Kasumi-1 (cell line): ENCODE measurements at places on chromosomes 3 and 15.
A peak's percentile ranks its signal among the peaks of the same experiment; 100 is the strongest.

- no peak for DNase-seq
Measured at GRCh38 chr15:58307313-58307961, 124.4 kb upstream of the LIPC start.

DNA sequence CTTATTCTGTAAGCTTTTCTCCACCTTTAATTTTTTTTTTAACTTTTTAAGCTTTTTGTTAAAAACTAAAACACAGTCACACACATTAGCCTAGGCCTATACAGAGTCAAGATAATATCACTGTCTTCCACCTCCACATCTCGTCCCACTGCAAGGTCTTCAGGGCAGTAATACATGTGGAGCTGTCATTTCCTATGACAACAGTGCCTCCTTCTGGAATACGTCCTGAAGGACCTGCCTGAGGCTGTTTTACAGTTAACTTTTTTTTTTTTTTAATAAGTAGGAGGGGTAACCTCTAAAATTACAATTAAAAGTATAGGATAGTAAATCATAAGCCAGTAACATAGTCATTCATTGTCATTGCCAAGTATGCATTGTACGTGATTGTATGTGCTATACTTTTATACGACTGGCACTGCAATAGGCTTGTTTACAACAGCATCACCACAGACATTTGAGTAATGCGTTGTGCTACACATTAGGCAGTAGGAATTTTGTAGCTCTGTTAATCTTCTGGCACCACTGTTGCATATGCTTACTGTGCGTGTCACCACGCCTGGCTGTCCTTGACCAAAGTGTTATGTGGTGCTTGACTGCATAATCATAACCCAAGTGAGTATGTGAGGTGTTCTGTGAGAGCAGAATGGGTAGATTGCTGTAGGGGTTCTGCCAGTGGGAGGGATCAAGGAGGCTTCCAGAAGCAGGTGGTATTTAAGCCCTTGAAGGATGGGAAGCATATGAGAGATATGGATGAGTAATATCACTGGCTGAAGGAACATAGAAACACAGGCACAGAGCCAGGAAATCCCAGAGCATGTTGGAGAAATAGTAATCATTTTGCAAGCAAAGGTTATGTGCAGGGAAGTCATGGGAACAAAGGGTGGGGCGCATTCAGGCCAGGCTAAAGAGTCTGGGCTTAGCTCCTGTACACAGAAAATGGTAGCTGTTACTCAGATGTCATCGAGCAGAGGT lies 18.3 kb downstream of the FBXO22 start:
- peak; percentile 66 for DNase-seq

DNA sequence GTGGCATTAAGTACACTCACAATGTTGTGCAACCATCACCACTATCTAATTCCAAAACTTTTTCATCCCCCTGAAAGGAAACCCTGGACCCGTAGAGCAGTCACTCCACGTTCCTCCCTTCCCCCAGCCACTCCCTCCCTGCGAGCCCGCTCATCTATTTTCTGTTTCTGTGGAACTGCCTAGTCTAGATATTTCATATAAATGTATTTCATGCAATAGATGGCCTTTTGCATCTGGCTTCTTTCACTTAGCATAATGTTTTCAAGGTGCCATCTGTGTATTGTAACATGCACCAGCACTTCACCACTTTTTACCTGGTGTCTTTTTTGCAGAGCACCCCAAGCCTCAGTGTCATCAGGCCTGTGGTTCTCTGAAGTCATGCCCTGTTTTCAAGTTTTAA lies 10.7 kb downstream of the CGNL1 start:
- DNase-seq = no peak

DNA sequence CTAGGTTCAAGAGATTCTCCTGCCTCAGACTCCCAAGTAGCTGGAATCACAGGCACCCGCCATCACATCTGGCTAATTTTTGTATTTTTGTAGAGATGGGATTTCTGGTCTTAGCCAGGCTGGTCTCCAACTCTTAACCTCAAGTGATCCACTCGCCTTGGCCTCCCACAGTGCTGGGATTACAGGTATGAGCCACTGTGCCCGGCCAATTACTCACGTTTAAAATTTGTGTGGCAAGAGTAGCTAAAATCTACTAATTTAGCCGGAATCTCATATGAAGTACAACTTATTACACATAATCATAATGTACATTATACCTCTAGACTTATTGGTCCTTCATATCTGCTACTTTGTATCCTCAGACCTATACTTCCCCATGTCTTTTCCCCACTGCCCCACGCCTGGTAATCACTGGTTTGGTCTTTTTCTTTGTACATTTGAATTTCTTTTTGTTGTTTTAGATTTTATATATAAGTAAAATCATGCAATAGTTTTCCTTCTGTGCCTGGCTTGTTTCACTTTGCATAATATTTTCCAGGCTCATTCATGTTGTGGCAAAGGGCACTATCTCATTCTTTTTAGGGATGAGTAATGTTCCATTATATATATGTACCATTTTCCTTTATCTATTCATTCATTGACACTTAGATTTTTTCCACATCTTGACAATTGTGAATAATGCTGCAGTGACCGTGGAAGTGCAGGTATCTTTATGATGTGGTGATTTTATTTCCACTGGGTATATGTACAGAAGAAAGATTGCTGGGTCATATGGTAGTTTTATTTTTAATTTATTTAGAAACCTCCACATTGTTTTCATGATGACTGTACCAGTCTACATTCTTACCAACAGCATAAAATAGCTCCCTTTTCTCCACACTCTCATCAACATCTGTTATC lies 605.0 kb upstream of the CBLB start:
- no peak for DNase-seq

DNA sequence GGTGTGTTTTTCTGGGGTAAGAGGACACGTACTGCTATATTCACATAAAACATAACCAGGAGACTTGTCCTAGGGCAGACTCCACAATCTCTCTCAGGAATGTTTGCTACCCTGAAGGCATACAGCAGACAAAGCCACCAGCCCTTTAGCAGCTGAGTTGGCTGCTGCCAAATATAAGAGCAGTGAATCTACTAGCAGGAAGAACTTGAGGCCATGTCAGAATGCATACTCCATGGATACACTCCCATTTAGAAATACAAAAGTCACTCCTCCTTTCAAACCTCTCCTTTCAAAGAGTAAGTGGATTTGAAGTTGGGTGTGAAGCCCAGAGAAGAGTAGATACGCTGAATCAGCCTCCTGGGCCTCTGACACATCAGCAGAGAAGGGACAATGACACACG lies 94.1 kb downstream of the CADPS start:
- DNase-seq = no peak

- DNase-seq = no peak
Measured at GRCh38 chr3:129528589-129529100, at the start of gene RHO. TSS of gene RHO (plus strand) at chr3:129528639. CDS start at chr3:129528734, 95 bp downstream.

- DNase-seq = peak; percentile 27
Measured at GRCh38 chr15:33292717-33293307, 18.0 kb upstream of the RYR3 start.

- DNase-seq = peak; percentile 68
Measured at GRCh38 chr3:18424729-18425640, at the start of gene SATB1. TSS of gene SATB1 (minus strand) at chr3:18425339. CDS start at chr3:18420967, 4,372 bp downstream.

DNA sequence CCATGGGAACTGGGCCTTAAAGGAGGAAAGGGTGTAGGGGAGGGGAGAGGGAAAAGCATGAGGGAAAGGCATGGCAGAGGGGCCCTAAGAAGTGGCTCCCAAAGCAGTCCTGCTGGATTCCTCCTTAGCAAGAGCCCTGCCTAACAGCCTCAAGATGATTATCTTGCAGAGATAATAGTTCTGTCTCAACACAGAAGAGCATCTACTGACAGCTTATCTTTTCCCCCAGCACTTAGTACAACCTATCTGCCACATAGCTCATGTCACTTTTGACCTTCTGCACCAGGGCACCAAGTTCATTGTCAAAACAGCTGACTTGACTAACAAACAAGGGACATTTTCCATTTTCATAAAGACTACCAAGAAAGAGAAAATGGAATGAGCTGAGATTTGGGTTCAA lies 86.3 kb downstream of the ANP32A start:
- no peak for DNase-seq

DNA sequence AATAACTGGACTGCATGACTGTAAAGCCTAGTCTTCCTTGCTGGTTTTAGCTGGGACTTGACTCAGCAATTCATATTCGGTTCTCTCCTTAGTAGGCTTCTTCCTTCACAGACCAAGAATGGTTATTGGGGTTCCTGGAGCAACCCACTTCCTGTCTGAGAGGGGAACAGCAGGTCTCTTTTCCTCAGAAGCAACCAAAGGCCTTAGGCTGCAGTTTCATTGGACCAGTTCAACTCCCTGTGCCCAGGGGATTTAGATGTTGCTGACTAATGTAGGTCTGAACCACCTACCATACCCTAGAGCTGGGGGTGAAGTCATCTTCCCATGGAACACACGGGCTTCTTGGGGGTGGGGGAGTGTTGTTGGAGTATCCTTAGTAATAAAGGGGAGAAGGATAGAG lies 84.0 kb upstream of the SKOR1 start:
- DNase-seq = no peak

GRCh38 chr3:65796676-65797075 lies 242.0 kb downstream of the MAGI1 start:
- no peak for DNase-seq

GRCh38 chr3:29721789-29722188 lies 440.9 kb downstream of the RBMS3 start:
- no peak for DNase-seq

DNA sequence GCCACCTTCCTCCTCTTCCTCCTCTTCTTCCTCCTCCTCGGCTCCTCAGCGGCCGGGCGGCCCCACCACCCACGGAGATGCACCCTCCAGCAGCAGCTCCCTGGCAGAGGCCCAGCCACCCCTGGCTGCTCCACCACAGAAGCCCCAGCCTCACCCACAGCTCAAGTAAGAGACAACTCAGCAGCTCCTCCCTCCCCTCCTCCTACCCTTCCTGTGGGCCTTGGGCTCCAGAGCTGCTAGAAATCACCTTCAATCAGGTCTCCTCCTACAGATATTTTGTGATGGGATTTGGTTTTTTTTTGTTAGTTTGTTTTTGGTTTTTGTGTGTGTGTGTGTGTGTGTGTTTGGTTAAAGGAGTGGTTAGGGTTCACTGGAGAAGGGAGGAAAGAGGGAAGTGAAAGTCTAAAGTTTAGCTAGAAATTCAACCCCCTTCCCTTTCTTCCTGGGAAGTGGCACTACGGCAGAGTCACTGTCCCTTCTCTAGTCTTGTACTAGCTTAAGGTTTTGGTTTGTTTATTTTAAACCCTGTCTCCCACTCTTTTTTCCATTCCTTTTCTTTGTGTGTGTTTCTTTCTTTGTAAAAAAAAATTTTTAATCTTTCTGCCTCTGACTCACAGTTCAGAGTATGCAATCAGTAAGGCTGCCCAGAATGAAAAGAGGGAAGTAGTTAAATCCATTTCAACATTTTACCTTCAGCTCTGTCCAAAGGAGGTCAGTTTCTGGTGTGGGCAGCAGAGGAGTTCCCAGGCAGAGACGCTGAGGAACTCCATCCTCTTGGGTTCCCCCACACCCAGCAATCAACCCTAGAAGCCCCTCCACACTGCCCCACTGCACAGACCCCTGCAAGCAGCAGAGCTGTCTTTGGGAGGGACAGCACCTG lies 29.0 kb upstream of the TIMP4 start:
- peak; percentile 72 for DNase-seq

DNA sequence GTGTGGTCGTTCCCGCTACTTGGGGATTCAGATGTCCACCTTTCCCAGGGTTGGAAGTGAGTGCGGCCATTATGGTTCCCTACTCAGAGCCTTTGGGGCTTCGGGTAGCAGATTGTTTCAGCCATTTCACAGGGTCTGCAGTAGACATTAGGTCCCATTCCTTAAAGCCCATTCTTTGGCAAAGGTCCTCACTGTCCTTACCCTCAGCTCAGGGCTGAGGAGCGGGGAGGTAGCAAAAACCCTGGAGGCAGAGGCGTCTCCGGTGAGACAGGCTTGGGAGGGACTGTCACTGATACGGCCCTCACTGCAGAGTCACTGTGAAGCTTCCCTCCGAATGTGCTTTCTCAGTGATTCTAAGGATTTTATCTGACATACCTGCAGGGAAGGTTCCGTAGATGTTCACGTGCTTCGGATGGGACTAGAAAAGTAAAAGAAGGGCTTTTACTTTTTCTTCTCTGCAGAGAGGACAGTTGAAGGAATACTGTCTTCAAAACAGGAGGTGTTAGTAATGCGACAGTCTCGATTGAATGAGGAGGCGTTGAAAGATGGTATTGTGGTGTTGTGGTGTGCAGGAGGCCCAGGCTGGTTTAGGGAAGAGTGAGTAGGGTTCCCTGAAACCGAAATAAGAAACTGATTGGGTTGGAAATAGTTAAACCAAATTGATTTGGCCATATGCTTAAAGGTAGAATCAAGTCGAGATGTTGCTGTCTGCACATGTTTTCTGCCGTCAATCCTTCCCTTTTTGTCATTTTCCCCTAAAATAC lies 630 bp downstream of the ATP6V1A start:
- peak; percentile 54 for DNase-seq

- DNase-seq = no peak
Measured at GRCh38 chr3:115999613-116000012, 376.3 kb downstream of the GAP43 start.
